ENCODE measurements at places on chromosomes 5 and 9. TPM values are rescaled to one million over a fixed set of nuclear protein-coding genes. Genes with fewer than 3 reads are reported as not detected.

ZNF462 gene
- total RNA-seq, result 18.2 TPM

TAF11L9 gene
- not detected for total RNA-seq

SLC28A3 gene
- 0.46 TPM for total RNA-seq

FOXI1 gene
- not detected for total RNA-seq

NUTM2G gene
- total RNA-seq, result not detected

FGFR4 gene
- 0.65 TPM for total RNA-seq

NMUR2 gene
- total RNA-seq, result not detected

TRPM3 gene
- 4.5 TPM for total RNA-seq

HRH2 gene
- 0.39 TPM for total RNA-seq

ABO gene
- not detected for total RNA-seq

CDC25C gene
- total RNA-seq, result 0.69 TPM

RNF183 gene
- total RNA-seq, result not detected

RNF130 gene
- 34.7 TPM for total RNA-seq

TRIM52 gene
- total RNA-seq, result 10.6 TPM

LHX3 gene
- total RNA-seq, result not detected

HRCT1 gene
- 0.59 TPM for total RNA-seq

CDKN2B-AS1 gene
- total RNA-seq, result 1.3 TPM

TTLL11 gene
- 4.6 TPM for total RNA-seq

HMCN2 gene
- 0.07 TPM for total RNA-seq

FBN2 gene
- 146 TPM for total RNA-seq

All from smooth muscle cell of the pulmonary artery (primary cell).